ENCODE measurements at places on chromosomes 6 and 20.
A peak's percentile ranks its signal among the peaks of the same experiment; 100 is the strongest.

- DNase-seq = no peak
These were observed 10.7 kb upstream of the ULBP3 start for GRCh38 chr6:150079604-150080003.

DNA sequence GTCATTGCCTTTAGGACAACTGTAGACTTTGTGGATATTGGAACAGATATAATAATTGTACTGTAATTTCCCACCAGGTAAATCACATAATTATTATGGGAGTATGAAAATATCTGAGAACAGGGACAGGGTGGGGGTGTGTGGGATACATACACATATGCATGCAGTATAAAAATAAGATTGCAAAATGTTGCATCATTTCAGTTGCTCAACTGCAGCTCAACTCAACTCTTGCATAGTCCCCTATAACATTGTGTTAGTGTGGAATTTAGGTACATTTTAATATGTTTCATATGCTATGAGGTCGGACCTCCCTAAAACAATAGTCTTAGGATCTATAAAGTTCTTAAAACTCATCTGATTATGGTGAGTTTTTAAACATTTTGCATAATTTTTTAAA is 275.0 kb upstream of the FLRT3 start:
- DNase-seq = peak; percentile 4

DNA sequence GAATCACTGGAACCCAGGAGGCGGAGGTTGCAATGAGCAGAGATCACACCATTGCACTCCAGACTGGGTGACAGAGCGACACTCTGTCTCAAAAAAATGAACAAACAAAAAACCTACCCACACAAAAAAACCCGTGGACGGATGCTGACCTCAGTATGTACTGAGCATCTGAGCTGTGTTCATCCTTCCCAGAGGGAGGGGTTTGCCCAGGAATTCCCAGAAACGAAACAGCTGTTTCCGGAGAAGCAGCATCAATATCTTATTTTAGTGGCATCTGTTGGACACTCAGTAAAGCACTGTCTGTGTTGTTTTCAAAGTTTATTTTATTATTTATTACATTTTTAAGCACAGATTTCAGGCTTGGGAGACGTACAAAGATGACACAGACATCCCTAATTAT is 18.7 kb downstream of the NANP start:
- no peak for DNase-seq

DNA sequence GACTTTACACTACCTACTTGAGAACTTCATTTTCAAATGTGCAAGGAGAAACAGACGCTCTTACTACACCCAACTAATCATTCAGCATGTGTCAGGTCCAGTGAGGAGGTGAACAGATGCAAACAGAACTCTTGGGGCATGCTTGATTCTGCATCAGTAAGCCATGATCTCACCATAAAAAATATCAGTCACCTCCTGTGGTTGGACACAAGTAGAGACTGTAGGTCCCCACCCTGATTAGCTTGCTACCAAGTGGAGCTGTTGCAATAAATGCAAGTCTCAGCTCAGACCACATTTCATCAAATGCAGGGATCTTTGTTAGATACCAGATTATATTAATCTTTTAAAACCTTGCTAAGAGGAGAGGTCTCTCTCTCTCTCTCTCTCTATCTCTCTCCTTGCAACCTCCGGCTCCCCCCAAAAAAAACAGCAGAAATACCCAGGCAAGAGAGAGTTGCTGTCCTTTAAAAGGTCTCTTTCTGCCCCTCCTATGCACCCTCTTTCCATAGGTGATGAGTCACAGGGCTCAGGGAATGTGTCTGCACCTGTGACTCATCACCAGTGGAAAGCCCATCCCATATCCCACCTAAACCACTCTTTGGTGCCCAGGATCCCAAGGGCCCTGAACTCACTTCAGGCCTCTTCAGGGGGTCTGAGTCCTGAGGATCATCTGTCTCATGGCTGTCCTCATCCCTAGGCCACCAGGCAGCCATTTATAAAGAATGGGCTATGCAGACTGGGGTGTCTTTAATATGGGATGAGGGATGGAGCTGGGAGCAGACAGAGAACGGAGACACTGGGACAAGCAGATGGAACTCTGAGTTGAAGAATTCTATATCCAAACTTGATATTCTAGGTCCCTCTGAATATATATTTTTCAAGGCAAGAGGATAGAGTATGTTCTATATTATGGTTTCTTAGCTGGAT is 154.5 kb downstream of the QRSL1 start:
- DNase-seq = no peak

All from HL-60 (cell line).